ENCODE measurements at places on chromosomes 6 and 20. TPM values are rescaled to one million over a fixed set of nuclear protein-coding genes. Genes with fewer than 3 reads are reported as not detected.

The C6orf58 gene
- total RNA-seq = not detected

The IRAK1BP1 gene
- 2.7 TPM for total RNA-seq

The RSPO3 gene
- total RNA-seq = 0.19 TPM

The CTSZ gene
- 250 TPM for total RNA-seq

The AKIRIN2 gene
- total RNA-seq = 22.2 TPM

The LGSN gene
- not detected for total RNA-seq

The MPIG6B gene
- not detected for total RNA-seq

The EDN3 gene
- total RNA-seq = not detected

The TPBG gene
- 9.4 TPM for total RNA-seq

The PPP1R16B gene
- 247 TPM for total RNA-seq

The TFAP2B gene
- under 0.01 TPM for total RNA-seq

The DOK5 gene
- total RNA-seq = 0.34 TPM

The TMEM74B gene
- 0.60 TPM for total RNA-seq

The TRIM31 gene
- not detected for total RNA-seq

The ARFRP1 gene
- total RNA-seq = 46.9 TPM

The DSP gene
- total RNA-seq = 95.4 TPM

The ATP6V1G2 gene
- total RNA-seq = 0.51 TPM

The POM121L2 gene
- total RNA-seq = not detected

The SPEF1 gene
- total RNA-seq = not detected

The SNAI1 gene
- total RNA-seq = 1.5 TPM

The MAP3K4 gene
- 26.5 TPM for total RNA-seq

The DCDC2 gene
- total RNA-seq = 1.0 TPM

The RBPJL gene
- not detected for total RNA-seq

The C20orf202 gene
- total RNA-seq = not detected

The CST7 gene
- not detected for total RNA-seq

The HAO1 gene
- not detected for total RNA-seq

The MAFB gene
- 3.4 TPM for total RNA-seq

The LHFPL5 gene
- total RNA-seq = not detected

Measured in dermis blood vessel endothelial cell (primary cell).